NCI-H2171 treated with DMSO at 0.1 percent for 48 hours (cell line): ENCODE measurements at places on chromosomes 1 and 21.

DNA sequence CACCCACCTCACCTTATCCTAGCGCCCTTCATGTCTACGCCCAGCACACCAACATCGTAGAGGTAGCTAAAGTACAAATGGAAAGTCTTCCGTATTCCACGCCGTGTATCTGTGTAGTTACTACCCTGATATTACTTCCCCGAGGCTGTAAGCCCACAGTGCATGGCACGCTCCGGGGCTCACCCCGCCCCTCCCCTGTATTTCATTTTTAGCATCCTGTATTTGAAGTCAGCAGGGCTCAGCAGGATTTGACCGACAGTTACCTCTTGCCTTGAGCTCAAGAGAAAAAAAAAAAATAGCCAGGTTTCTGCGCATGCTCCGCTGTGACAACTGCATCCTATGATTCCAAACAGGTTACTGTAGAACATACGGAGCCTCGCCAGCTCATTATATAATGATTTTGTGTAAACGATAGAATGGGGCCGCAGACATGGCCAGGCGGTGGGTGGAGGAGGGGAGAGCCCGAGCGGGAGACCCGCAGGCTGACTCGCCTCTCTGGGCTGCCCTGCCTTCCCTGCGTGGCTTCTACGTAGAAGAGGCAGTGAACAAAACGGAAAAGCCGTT lies 1.3 kb downstream of the ABCG1 start:
- peak; percentile 95 for DNase-seq

GRCh38 chr1:201631037-201631436 lies 92.1 kb downstream of the NAV1 start:
- DNase-seq = no peak

- no peak for DNase-seq
Observed at GRCh38 chr1:160371756-160372155, 4.9 kb downstream of the NHLH1 start.

GRCh38 chr1:42142894-42143675 lies 10.1 kb upstream of the GUCA2B start:
- DNase-seq = no peak

GRCh38 chr1:82086739-82087138 lies 286.0 kb downstream of the ADGRL2 start:
- DNase-seq = no peak

GRCh38 chr1:88985692-88986091 lies 6.7 kb downstream of the KYAT3 start:
- DNase-seq = no peak

DNA sequence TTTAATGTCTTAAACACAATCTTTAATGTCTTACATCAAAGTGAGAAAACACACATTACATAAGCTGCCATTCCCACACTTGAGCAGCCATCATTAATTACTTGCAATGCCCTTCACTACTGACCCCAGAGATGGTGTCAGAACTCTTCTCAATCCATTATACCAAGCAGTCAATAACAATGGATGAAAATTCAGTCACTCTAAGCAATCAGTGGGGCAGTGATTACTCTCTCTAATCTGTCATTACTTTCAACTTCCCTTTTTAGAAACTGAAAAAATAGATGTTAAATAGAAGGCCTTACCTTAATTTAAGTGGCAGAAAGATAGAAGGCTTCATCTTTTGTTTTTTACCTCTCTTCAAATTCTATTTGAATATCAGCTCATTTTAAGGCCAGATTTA lies 9.7 kb upstream of the FRRS1 start:
- no peak for DNase-seq

DNA sequence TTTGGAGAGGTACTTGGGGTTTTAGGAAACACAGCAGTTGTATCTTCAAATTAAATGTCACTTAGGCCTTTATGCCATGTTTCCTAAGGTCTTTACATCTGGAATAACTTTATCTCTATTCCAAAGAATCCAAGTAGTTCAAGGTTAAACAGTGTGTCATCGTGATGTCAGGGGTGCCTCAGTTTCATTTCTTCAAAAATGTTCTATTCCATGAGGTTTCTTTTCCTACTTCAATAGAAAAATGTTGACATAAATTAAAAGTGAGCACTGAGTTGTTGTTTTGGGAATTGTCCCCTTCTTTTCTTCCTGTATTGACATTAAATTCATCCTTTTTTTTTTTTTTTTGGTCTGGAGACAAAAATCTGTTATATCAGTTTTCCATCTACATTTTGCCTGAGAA lies 160.6 kb upstream of the C21orf91 start:
- DNase-seq = no peak

DNA sequence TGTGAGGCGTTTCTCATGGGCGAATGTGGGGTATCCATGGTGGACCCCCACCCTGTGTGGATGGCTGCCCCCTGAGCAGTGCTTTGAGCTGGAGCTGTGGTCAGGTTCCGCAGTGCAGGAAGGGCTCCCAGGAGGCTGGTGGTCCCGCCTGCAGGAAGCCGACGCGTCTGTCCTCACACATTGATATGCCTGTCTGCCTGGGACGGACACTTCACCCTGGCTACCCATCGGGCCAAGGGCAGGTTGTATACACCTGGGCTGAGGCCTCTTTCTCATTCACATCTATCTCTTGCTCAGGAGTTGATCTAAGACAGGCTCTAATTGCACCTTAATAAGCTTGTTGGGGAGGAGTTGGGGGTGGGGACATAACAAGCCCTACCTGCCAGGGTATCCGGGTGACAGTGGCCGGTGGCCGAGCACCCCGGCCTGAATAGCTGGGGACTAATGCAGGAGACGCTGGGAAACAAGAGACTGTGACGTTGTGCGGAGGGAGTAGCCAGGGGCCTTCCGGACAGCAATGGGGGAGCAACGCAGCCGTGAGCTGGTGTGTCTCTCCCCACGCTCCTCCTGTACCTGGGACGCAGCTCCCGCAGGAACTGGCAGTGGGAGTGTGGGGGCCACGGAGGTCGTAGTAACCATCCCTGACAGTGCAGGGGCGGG lies 21.7 kb downstream of the PDXK start:
- peak; percentile 20 for DNase-seq

- DNase-seq = no peak
Observed at GRCh38 chr1:64019818-64020217, 183.6 kb upstream of the UBE2U start.

DNA sequence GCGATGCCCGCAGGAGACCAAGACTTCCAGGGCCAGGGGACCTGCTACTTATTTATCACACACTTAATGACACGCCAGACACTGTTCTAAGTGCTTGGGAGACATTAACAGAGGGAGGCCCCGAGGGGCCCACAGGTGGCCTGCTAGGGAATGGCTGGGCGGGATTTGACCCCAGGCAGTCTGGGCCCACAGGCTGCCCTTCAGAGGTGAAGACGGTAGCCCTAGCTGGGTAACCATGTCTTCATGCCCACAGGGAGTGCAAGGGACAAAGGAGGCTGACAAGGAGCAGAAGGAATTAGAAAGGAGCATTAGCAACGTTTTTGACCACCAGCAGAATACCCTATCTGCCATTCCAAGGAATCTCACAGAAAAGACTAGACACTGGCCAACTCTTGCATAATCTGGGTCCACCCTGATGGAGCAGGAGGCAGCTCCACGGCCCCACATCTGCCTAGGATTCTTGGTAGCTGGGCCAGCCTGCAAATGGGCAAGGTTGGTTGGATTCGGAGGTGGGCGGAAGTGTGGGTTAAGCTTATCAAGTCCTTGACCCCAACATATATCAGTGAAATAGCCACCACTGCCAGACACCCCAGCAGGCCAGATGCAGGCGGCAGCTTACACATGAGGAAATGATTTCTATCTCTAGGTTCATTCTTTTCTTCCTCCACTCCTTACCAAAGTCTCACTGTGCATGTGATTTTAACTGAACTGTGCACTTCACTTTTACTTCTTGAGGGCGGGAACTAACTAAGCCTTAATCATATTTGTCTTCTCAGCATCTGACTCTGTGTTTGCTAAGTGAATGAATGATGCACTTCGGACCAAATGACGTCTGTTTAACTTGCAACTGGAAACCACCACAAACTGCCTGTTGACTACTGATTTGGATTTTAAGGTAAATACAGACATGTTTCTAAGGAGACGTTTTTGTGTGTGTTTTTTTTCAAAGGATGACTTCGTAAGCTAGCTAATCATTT lies 3.4 kb upstream of the ETS2 start:
- no peak for DNase-seq

- no peak for DNase-seq
Observed at GRCh38 chr21:37207441-37208009, 59.6 kb downstream of the VPS26C start.

DNA sequence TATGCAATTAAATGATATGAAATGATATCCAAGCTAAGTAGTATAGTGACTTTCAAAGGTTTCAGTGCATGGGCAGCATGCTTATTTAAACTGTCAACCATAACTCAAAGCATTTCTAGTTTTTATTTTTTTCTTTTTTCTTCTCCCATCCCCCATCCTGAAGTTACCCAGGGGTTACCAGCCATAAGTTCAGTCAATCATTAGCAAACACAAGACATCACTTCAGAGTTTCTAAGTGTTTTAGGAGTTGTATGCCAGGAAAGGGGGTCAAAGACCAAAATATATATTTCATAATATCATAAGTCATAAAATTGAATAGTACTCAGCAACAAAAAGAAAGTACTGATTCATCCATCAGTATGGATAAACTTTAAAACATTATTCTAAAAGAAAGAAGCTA lies 28.7 kb downstream of the DHX9 start:
- no peak for DNase-seq

DNA sequence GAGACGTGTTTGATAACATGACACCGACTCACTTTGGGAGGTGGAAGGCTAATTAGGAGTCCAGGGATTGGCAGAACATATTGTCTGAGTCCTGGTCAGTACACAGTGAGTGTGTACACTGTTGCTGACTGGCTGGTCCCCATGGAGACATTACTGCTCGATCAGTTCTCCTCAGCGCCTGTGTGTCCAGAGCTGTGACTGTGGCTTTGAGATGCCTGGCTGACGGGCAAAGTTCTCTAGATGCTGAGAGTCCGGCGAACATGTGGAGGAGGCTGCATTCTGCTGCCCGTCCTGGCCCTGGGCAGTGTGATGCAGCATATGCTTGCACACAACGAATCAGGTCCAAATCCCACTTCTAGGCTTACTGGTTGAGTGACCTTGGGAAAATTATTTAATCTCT lies 280.1 kb upstream of the ST6GALNAC5 start:
- DNase-seq = no peak

- DNase-seq = no peak
Observed at GRCh38 chr1:177969825-177970371, at the start of gene SEC16B. TSS of gene SEC16B (minus strand) at chr1:177970058. CDS start at chr1:177967981, 2,077 bp downstream.

- no peak for DNase-seq
Observed at GRCh38 chr1:176989023-176989422, 175.5 kb downstream of the ASTN1 start.

DNA sequence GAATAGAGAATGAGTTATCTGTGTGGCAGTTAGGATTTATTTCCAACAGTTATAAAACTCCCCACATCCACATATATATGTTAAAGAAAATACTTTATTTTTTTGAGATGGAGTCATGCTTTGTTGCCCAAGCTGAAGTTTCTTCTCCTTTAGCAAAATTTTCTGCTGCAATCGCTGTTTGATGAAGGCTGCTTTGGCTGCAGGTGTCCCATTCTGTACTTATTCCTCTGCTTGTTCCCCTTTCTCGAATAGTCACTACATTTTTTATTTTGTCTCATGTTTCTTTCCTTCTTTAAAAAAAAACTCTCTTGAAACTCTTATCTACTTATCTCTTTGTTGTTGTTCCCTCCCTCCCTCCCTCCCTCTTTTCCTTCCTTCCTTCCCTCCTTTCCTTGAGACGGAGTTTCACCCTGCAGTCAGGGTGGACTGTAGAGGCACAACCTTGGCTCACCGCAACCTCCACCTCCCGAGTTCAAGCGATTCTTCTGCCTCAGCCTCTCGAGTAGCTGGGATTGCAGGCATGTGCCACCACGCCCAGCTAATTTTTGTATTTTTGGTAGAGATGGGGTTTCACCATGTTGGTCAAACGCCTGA lies 10.6 kb downstream of the OR2W3 start:
- DNase-seq = no peak

DNA sequence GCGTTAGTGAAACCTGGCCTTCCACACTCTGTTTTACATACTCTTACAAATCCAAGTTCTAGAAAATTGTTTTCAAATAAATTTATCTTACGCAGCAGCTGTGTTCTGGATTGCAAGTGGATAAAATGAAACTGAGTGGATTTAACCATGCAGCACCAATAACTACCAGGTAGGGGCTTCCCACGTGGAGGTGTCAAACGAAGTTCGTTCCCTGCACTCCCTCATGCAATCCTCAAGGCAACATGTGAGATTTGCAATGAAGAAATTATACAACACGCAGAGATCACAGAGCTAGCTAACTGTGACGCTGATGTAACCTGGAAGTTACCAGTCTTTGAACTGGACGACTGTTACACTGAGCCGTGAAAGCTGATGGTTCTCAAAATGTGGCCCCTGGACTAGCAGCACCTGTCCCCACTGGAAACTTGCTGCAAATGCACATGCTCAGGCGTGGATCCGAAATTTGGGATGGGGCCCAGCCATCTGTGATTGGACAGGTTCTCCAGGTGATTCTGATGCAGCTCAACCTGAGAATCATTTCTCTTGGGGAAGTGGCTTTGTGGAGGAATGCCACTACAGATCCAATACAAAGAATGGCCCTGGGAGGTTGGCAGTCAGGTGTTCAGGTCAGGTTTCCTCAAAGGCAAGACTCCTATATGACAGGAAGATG lies 36.3 kb downstream of the RSPH1 start:
- DNase-seq = no peak

DNA sequence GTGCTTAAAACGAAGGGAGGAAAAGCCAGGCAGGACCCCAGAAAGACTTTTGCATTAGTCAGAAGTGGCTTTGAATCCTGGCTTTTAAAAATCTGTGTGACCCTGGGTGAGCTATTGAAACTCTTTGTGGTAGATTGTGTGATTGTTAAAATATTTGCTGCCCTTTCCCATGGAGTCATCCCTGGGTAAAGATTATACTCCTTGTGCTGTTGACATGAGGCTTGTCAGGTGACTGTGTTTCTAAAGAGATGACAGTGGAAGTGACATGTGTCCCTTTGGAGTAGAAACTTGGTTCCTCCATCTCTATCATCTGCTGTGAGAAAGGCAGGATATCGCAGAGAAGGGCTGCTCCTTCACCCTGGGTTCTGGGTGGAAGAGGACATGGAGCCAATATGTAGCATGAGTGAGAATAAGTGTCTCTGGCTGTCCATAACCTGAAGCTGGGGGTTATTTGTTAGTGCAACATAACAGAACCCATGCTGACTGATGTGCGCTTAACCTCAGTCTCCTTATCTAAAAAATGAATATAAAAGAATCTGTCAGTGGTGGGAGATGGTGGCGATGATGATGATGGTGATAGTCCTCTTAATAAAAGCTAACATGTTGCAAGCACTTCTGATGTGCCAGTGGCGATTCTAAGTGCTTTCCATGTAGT lies 187.6 kb downstream of the RHOU start:
- DNase-seq = no peak

- peak; percentile 54 for DNase-seq
Observed at GRCh38 chr1:100164216-100164615, 13.8 kb downstream of the LRRC39 start.

- no peak for DNase-seq
Observed at GRCh38 chr1:5477716-5478115, 514.5 kb downstream of the NPHP4 start.

- DNase-seq = no peak
Observed at GRCh38 chr1:167052389-167052788, 37.8 kb downstream of the GPA33 start.

- DNase-seq = no peak
Observed at GRCh38 chr1:237011432-237011831, 7.2 kb upstream of the MT1HL1 start.

- no peak for DNase-seq
Observed at GRCh38 chr21:15852146-15852545, 122.4 kb downstream of the USP25 start.
